ENCODE measurements at places on chromosomes 13 and 19. TPM values are rescaled to one million over a fixed set of nuclear protein-coding genes. Genes with fewer than 3 reads are reported as not detected.
A peak's percentile ranks its signal among the peaks of the same experiment; 100 is the strongest.

Gene CYP2B6
- total RNA-seq = 2.6 TPM

Gene RUBCNL
- total RNA-seq = 29.1 TPM

Gene ZNF44
- total RNA-seq = 13.8 TPM

- H3K36me3 ChIP-seq = no peaks in the 10 kb centered on the region
- no peak for DNase-seq
- no peak overlapping the region for H3K4me3 ChIP-seq
- H3K27ac ChIP-seq = no peak overlapping the region
- no peaks in the 10 kb centered on the region for H3K4me1 ChIP-seq
These were observed 15.3 kb downstream of the NACC1 start for GRCh38 chr19:13133241-13133870.

- no peaks in the 10 kb centered on the region for H3K36me3 ChIP-seq
- no peak overlapping the region for H3K4me3 ChIP-seq
- H3K27ac ChIP-seq = no peak overlapping the region
- no peaks in the 10 kb centered on the region for H3K27me3 ChIP-seq
These were observed 6.7 kb downstream of the ZNF793 start for GRCh38 chr19:37513397-37513796.

DNA sequence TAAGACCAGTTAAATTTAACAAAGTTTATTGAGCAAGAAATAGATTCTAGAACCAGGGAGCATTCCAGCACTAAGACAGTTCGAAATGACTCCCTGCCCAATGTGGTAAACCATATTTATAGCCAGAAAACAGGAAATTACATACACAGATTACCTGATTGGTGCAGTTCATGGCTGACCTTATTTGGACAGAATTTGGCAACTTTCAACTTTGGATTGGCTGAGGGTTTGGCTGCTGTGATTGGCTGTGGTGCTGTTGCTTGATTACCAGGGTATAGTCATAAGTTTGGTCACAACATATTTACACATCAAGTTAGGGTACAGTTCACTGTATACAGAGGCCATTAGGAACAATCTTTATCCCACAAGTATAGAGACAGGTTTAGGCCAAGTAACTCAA lies 984.8 kb upstream of the MIR17HG start:
- H3K36me3 ChIP-seq = no peaks in the 10 kb centered on the region
- no peak overlapping the region for H3K4me3 ChIP-seq
- H3K27ac ChIP-seq = no peak overlapping the region

Gene KLK3
- total RNA-seq = 2.5 TPM

GRCh38 chr13:20702915-20703779 lies at the start of gene IL17D:
Gene IL17D, plus strand, starts transcription at chr13:20703699. Its CDS starts 303 bp downstream, at chr13:20704002.
- H3K4me3 ChIP-seq = peak within 1 kb of the TSS; percentile 58
- no peaks in the 10 kb centered on the region for H3K36me3 ChIP-seq
- H3K27me3 ChIP-seq = no peaks in the 10 kb centered on the region
- peak; percentile 44 for DNase-seq

- DNase-seq = no peak
- H3K4me3 ChIP-seq = no peak overlapping the region
- no peaks in the 10 kb centered on the region for H3K4me1 ChIP-seq
- no peaks in the 10 kb centered on the region for H3K36me3 ChIP-seq
- no peak overlapping the region for H3K27ac ChIP-seq
These were observed 9.7 kb upstream of the SLITRK5 start for GRCh38 chr13:87661471-87661870.

- no peaks in the 10 kb centered on the region for H3K36me3 ChIP-seq
- H3K27me3 ChIP-seq = peaks cover 19% of the 10 kb centered on the region
- no peak overlapping the region for H3K27ac ChIP-seq
- DNase-seq = no peak
These were observed 3.9 kb downstream of the SIAH3 start for GRCh38 chr13:45847554-45848224.

DNA sequence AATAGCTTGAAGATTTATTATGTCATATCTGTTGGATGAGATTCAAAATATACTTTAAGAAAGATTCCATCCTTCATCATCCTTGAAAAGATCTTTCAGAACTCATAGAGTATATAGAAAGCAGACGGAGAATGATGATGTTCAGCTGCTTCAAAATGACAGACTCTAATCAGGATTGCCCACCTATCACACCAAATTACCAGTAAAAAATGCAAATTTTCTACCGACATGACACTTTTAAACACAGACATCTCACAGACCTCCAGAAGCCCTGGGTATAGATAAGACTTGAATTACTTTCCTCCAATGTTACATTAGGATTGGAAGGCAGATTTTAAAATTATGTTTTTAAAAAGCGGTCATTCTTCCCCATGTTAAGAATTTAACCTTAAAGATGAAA lies 235.5 kb downstream of the GPC6 start:
- H3K4me3 ChIP-seq = no peak overlapping the region
- DNase-seq = no peak
- no peaks in the 10 kb centered on the region for H3K27me3 ChIP-seq
- no peak overlapping the region for H3K27ac ChIP-seq
- H3K4me1 ChIP-seq = no peaks in the 10 kb centered on the region

Gene SBK2
- not detected for total RNA-seq

DNA sequence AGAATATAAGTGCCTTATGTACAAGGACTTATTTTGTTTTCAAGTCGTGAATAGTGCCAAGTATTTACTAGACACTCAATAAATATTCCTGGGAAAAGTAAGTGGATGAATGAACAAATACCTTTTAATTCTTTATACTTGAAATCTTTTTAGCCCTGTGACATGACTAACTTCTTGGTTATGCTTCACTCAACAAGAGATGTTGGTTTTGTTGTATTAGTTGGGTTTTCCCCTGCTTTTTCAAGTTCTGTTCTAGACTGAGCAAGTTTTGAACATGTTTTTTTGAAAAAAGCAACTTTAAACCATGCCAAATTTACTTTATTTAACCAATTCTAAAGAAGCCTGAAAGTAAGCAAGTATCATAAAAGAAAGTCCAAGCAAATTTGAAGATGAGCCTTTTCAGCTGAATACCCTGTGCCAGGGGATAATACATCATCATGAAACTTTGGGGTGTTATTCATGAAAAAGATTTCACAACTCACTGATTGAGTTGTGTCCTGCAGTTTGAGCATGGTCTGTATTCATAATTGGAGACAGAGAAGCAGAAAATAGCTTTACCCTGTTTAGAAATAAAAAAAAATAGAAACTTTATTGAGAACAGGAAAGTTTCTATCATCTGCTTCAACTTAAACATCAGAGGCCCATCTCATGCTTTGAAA lies 11.1 kb downstream of the LMO7 start:
- H3K27ac ChIP-seq = no peak overlapping the region
- H3K4me1 ChIP-seq = no peaks in the 10 kb centered on the region
- DNase-seq = no peak
- H3K36me3 ChIP-seq = no peaks in the 10 kb centered on the region
- no peak overlapping the region for H3K4me3 ChIP-seq

DNA sequence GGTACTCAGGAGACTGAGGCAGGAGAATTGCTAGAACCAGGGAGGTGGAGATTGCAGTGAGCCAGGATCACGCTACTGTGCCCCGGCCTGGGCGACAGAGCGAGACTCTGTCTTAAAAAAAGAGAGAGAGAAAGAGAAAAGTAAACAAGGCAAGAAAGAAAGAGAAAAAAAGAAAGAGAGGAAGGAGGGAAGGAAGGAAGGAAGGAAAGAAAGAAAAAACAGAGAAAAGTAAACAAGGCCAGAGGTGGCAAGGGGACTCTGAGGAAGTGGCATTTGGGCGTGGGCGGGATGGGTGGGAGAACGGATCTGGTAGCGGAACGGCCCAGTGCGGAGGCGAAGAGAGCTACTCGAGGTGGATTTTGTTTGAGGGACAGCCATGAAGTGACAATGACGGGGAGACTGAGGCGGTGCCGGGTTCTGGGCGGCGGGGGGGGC lies 7.5 kb upstream of the ARRDC2 start:
- H3K4me3 ChIP-seq = peak overlapping the region; percentile 66
- no peaks in the 10 kb centered on the region for H3K4me1 ChIP-seq
- H3K36me3 ChIP-seq = no peaks in the 10 kb centered on the region
- H3K27me3 ChIP-seq = no peaks in the 10 kb centered on the region
- no peak for DNase-seq

DNA sequence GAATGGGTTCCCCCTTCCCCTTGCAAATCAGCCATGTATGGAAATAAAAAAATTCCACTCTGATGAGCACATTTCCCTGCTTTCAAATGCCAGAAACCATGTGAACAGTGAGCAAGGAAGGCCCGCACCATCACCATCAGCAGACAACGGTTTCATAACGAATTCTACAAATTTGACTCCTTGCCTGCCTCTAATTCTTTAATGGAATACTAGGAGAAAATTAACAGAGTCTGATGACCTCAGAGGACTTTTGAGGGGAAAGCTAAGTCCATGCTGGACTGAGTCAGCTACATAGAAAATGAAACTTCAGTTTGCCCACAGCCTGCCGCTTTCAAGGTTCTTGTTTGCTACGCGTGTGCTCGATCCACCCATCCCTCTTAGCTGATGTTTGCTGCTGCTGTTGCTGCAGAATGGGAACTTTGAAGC lies 46.7 kb upstream of the KL start:
- H3K27ac ChIP-seq = peak overlapping the region; percentile 36
- H3K4me1 ChIP-seq = no peaks in the 10 kb centered on the region
- H3K27me3 ChIP-seq = no peaks in the 10 kb centered on the region
- H3K36me3 ChIP-seq = no peaks in the 10 kb centered on the region
- H3K4me3 ChIP-seq = no peak overlapping the region

- H3K36me3 ChIP-seq = no peaks in the 10 kb centered on the region
- no peak overlapping the region for H3K4me3 ChIP-seq
- H3K4me1 ChIP-seq = no peaks in the 10 kb centered on the region
- H3K27me3 ChIP-seq = no peaks in the 10 kb centered on the region
- no peak overlapping the region for H3K27ac ChIP-seq
These were observed 66.3 kb downstream of the LMO7 start for GRCh38 chr13:75702476-75702875.

GRCh38 chr13:73860501-73860900 lies 273.7 kb downstream of the KLF12 start:
- DNase-seq = no peak
- no peaks in the 10 kb centered on the region for H3K4me1 ChIP-seq
- H3K36me3 ChIP-seq = no peaks in the 10 kb centered on the region
- no peak overlapping the region for H3K27ac ChIP-seq
- H3K4me3 ChIP-seq = no peak overlapping the region
- H3K27me3 ChIP-seq = no peaks in the 10 kb centered on the region

Gene RFXAP
- 2.4 TPM for total RNA-seq

DNA sequence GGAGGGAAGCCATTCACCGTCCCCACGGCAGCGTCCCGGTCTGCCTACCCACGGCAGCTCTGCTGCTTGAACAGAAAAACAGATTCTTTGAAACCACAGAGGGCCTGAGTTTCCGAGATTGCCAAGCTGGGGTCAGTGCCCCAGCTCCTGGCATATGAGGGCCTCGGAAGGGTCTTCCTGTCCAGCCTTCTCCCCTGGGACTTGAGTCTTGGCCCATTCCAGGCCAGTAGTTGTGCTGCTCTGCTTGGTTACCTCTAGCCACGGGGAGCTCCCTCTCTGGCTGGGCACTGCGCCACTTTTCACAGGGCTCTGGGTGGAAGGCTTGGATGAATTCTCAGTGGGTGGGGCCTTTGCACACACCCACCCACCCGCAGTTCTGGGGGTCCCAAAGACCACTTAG lies 8.6 kb upstream of the SPIB start:
- DNase-seq = no peak
- peak overlapping the region; percentile 53 for H3K27ac ChIP-seq
- H3K36me3 ChIP-seq = no peaks in the 10 kb centered on the region
- no peaks in the 10 kb centered on the region for H3K4me1 ChIP-seq

DNA sequence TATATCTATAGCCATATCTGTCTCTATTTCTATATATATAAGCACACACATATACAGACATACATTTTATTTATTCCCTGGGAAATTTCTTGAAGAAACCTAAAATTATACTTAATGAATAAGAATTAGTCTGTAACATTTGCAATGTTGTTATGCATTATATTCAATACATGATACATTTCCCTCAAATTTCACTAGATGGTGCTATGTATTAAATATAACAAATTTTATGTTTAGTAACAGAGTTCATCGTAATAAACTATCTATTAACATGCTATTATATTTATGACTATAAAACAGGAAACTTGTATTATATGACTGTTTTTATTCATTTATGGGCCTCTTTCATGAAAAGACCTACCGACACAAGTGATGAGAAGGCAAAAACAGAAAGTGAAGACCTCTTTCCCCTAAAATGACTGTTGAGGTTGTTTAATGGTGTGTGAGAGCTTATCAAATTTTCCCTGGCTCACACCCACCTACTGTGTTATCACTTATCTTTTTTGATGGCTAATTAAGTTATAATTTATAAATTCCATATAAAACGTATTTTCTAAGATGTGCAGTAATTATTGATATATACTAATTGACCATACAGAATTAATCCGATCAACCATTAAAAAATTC lies 881.9 kb downstream of the SLITRK6 start:
- DNase-seq = no peak
- H3K27ac ChIP-seq = no peak overlapping the region

Gene RAB20
- 32.1 TPM for total RNA-seq

GRCh38 chr13:81106348-81106747 lies 765.4 kb upstream of the SPRY2 start:
- H3K36me3 ChIP-seq = no peaks in the 10 kb centered on the region
- no peak overlapping the region for H3K4me3 ChIP-seq
- no peaks in the 10 kb centered on the region for H3K27me3 ChIP-seq
- peak; percentile 42 for DNase-seq
- no peak overlapping the region for H3K27ac ChIP-seq

- peaks cover 3% of the 10 kb centered on the region for H3K4me1 ChIP-seq
- H3K27ac ChIP-seq = peak overlapping the region; percentile 91
- peak overlapping the region; percentile 98 for H3K4me3 ChIP-seq
- peak; percentile 43 for DNase-seq
These were observed 787 bp downstream of the TIMM29 start for GRCh38 chr19:10929402-10929794.

DNA sequence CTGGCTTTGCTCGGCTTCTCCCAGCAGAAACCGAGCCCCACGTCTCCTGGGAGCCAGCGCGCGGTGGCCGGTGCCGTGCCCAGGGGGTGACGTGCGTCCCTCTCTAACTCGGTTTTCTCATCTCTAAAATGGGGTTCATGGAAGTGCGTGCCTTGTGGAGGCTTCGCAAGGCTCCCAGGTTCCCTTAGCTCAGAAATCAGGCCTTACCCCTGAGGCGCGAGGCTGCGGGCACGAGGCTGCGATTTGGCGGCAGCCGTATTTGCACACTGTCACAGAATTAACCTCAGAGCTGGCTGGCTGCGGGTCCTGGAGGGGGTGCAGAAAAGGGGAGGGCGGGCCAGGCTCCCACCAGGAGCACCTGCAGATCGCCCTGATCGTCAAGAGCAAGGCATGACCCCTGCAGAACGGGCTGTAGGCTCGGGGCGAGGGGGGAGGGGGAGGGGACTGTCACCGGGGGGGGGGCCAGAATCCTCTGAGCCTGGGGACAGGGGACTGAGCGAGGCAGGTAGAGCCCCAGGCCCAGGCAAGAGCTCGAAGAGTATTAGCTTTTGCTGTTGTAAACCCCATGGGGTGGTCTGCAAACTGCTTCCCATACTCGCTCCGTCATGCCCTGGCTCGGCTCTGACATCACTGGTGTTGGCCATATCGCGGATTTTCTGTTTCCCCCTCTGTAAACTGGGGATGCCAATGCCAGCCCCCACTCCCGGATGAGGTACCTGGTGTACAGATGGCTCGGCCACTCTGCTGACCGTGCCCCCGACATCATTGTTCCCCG lies 62.2 kb downstream of the CCNE1 start:
- no peaks in the 10 kb centered on the region for H3K36me3 ChIP-seq
- H3K4me3 ChIP-seq = no peak overlapping the region
- H3K27ac ChIP-seq = no peak overlapping the region
